ENCODE measurements at places on chromosomes 6 and 20. TPM values are rescaled to one million over a fixed set of nuclear protein-coding genes. Genes with fewer than 3 reads are reported as not detected.

DNA sequence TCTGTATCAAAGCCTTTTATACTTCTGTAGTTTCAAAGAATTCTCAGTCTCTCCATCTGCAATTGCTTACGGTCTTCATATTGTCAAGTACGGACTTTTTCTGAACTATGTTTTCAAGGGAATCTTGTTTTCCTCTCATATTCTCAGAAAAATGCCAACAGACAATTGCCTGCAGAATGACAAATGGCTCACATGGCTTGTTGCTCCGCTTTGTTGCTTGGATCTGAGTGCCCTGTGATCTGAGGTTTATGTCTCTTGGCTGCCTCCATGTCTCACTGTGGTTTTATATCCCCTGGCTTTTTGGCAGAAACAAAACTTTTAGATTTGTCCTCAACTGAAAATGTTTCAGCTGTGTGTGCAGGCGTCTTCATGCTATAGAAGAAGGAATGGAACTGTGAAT lies 285.4 kb upstream of the CHD6 start:
- DNase-seq = no peak

GRCh38 chr6:42937548-42938427 lies 8.5 kb downstream of the CNPY3 start:
- DNase-seq = peak; percentile 53

DNA sequence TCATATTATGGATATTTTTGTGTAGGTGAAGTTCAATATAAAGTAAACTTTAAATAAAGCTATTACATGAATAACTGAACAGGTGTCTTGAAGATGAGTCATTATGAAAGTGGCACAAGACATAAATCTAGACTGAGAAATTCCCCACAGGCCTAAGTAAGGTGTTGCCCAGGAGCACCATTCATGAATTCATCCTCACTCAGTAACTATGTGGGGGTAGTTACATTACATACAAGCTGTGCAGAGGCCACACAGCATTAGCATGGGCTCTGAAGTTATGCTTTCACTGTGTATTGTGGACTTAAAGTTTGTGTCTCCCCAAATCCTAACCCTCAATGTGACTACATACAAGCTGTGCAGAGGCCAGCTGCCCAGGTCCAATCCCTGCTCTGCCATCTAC lies 65.9 kb downstream of the BCAS1 start:
- no peak for DNase-seq

The HDGFL1 gene
- total RNA-seq = not detected

The GNRH2 gene
- not detected for total RNA-seq

The HLA-DMB gene
- total RNA-seq = 5.1 TPM

The CUTA gene
- total RNA-seq = 610 TPM

The ME1 gene
- 11.6 TPM for total RNA-seq

The TTK gene
- 82.3 TPM for total RNA-seq

The PDYN gene
- not detected for total RNA-seq
